ENCODE measurements at places on chromosomes 12 and 14. TPM values are rescaled to one million over a fixed set of nuclear protein-coding genes. Genes with fewer than 3 reads are reported as not detected.

DNA sequence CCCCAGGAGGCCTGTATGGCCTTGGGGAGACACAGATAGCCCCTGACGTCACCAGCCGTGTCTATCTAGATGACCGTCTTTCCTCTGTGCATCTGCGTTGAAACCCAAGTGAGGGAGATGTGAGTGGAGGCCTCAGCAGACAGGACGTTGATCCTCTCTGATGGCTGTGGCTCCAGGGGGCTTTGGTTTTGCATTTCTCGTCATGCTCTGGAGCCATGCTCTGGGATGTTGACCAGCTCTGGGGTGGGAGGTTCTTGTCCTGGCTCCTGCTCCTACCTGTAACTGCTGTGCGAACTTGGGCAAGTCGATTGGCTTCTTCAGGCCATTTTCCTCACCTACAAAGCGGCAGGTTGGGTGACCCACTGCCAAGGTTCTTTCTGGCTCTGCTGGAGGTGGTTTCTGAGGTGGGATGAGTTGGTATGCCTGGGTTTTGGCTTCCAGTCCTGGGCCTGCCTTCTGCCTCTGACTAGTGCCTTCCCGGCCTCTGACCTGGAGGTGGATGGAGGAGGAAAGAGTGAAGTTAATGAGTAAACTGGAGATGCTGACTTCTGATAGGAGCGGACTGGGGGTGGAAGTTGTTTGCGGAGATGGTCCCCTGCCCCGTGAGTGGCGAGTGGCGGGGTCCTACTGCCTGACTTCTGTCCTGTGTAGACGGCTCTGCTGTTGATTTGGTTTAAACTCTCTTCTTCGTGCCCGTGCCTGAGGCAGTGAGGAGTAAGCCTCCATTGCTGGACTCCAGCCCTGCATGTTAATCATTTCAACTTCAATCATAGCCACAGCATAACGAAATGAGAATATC lies 8.4 kb downstream of the TSPAN9 start:
- no peaks in the 10 kb centered on the region for H3K27me3 ChIP-seq
- no peaks in the 10 kb centered on the region for H3K36me3 ChIP-seq
- H3K4me3 ChIP-seq: no peak overlapping the region
- DNase-seq: no peak
- H3K4me1 ChIP-seq: no peaks in the 10 kb centered on the region
- peak overlapping the region; percentile 48 for H3K27ac ChIP-seq

- no peak overlapping the region for H3K4me3 ChIP-seq
- no peak overlapping the region for H3K27ac ChIP-seq
- no peaks in the 10 kb centered on the region for H3K27me3 ChIP-seq
- H3K36me3 ChIP-seq: no peaks in the 10 kb centered on the region
- DNase-seq: no peak
These were observed 25.5 kb upstream of the TXNRD1 start for GRCh38 chr12:104189915-104190555.

The MYH6 gene
- total RNA-seq: 0.16 TPM

DNA sequence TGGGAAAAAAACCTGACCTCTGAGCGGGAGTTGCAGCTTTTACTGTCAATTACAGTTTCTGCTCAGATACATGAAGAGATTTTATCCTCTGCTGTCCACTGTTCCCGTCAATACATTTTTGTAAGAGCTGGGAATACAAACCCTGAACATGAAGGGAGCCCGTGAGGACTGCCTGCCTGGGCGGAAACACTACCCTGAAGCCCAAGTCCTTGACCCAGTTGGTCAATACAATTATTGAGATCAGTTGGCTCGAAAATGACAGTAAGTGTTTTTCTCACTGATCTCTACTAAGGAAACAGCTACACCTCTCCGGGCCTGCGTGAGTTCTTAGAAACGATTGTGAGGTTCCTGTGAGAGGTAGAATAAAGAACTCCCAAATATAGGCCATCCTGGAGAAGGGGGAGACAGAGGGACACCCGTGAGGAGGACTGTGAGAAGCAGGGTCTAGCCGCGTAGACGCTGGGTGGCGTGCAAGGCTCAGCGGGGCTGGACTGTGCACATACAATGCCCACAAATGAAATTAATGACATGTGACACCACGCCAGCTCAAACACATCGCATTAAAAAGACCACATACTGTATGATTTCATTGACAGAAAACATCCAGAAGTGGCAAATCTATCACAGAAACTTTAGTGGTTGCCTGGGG lies 509.5 kb downstream of the TMEM132D start:
- no peaks in the 10 kb centered on the region for H3K36me3 ChIP-seq
- H3K4me3 ChIP-seq: no peak overlapping the region
- H3K27ac ChIP-seq: no peak overlapping the region
- H3K27me3 ChIP-seq: no peaks in the 10 kb centered on the region
- no peaks in the 10 kb centered on the region for H3K4me1 ChIP-seq
- no peak for DNase-seq

The FAM186B gene
- total RNA-seq: 1.1 TPM

- H3K36me3 ChIP-seq: peaks cover 28% of the 10 kb centered on the region
- DNase-seq: no peak
- H3K27ac ChIP-seq: no peak overlapping the region
- H3K4me1 ChIP-seq: no peaks in the 10 kb centered on the region
- H3K27me3 ChIP-seq: no peaks in the 10 kb centered on the region
- no peak overlapping the region for H3K4me3 ChIP-seq
These were observed 21.3 kb downstream of the POLE start for GRCh38 chr12:132665794-132666193.

- DNase-seq: peak; percentile 27
These were observed 304.8 kb upstream of the OR4E1 start for GRCh38 chr14:21978184-21978998.

DNA sequence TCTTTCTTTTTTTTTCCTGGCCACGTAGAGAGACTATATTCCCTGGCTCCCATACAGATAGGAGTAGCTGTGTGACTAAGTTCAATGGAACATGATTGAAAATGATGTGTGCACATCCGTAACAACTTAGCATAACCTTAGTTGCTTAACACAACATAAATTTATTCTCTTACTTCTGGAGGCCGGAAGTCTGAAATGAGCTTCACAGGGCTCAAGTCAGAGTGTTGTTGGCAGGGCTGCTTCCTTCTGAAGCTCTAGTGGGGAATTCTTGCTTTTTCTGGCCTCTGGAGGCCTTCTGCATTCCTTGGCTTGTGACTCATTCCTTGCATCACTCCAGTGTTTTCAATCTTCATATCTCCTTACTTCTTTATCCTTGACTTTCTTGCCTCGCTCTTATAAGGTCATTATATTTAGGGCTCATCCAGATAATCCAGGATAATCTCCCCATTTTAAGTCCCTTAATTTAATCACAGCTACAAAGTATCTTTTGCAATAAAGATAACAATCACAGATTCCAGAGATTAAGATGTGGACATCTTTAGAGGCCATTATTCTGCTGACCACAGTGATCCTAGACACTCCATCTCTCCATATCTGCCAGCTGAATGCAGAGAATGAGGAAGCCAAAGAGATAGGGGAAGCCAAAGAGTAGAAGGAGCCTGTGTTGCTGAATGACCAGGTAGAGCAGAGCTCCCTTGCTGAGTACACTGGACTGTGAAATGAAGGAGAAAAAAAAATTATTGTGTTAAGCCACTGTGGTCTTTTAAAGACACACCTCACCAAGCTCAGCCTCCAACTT lies 21.0 kb upstream of the SNX6 start:
- H3K27me3 ChIP-seq: no peaks in the 10 kb centered on the region
- H3K27ac ChIP-seq: no peak overlapping the region
- H3K36me3 ChIP-seq: no peaks in the 10 kb centered on the region
- no peak overlapping the region for H3K4me3 ChIP-seq
- H3K4me1 ChIP-seq: no peaks in the 10 kb centered on the region
- no peak for DNase-seq

Data from pancreas (tissue), 10 donors.